NCI-H146 (cell line): ENCODE measurements at places on chromosomes 2 and 18.

- no peak for DNase-seq
Observed at GRCh38 chr2:150876251-150876950, 385.3 kb downstream of the RBM43 start.

DNA sequence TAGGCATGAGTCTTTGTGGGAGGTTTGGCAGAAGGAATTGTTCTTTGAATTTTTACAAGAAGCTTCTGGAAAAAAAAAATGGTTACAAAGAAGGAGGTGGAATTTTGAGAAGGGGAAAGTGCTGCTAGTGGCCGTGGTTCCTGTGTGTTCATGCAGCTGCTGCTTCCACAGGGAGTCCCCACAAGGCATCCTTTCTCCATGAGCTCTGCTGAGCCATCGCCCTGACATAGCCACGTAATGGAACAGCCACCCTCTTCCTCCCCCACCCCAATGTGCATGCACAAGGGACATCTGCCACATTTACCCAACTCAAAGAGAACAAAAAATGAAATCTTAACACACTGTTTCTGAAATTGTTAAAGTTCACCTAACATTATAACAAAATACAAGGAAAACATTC lies 529.7 kb downstream of the SATB2 start:
- no peak for DNase-seq

GRCh38 chr2:138012968-138013367 lies 48.7 kb downstream of the HNMT start:
- DNase-seq, result no peak

GRCh38 chr2:152580714-152581113 lies 136.5 kb downstream of the PRPF40A start:
- DNase-seq, result no peak

DNA sequence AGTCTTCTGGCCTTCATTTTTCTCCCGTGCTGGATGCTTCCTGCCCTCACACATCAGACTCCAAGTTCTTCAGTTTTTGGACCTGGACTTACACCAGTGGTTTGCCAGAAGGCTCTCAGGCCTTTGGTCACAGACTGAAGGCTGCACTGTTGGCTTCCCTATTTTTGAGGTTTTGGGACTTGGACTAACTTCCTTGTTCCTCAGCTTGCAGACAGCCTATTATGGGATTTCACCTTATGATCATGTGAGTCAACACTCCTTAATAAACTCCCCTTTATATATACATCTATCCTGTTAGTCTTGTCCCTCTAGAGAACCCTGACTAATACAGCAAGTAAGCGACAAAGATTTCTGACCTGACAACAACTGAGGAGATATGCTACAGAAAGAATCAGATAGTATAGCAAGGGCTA lies 7.2 kb downstream of the CDC42EP3 start:
- DNase-seq, result no peak

DNA sequence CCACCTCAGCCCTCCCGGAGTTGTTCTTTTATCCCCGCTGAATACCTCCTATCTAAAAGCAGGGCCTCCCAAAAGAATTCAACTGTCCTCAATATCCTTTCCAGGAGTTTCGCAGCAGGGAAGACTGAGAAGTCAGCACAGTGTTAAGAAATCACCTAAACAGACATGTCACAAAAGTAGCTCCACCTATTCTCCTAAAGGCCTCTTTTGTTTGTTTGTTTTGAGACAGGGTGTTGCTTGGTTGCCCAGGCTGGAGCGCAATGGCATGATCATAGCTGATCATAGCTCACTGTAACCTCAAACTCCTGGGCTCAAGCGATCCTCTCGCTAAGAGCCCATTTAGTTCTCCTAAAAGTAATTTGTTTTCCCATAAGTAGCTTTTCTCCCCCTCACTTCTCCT lies 53.8 kb downstream of the TEX44 start:
- no peak for DNase-seq

DNA sequence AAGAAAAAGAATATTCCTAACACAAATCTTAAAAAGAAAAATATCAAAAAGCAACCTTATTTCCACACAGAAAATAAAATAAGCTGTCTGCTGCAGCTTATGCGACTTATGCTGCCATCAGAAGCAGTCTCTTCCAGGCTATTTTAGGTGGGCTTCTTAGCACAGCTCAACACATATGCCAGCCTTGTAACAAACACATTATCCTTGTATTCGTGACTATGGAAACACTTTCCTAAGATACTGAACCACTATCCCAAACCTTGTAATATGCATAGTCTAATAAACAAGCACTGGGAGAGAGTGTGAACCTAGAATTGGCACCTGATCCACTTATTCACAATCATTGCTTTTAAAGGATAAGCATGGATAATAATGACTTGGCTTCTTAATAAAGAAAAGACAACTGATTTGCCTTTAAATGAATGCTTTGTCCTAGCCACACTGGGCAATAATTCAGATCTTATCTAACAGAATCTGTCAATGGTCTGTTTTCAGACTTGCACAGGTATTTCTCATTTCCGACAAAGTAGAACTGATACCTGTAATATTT lies 40.0 kb upstream of the RNU4ATAC start:
- no peak for DNase-seq

DNA sequence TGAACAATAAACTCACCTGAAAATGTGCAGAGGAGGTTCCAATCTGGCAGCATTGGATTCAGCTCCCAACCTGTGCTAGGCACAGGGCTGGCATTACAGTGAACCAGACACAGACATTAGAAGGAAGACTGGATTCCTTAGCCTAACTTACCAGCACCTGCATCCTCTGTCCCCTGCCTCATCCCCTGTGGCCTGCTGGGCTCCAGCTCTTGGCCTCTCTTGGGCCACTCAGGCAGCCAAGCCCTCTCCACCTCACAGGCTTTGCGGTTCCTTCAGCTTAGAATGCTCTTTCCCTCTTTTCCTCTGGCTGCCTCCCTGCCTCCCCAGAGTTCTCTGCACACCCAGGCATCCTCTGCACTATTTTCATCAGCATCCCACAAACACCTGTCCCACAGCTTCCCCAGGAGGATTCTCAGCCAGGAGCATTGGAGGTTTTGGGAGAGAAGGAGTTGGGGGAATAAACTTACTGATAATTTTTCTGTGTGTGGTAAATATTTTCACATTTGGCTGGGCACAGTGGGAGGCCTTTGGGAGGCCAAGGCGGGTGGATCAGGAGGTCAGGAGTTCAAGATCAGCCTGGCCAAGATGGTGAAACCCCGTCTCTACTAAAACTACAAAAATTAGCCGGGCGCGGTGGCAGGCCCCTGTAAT lies 132.0 kb downstream of the INHBB start:
- no peak for DNase-seq

DNA sequence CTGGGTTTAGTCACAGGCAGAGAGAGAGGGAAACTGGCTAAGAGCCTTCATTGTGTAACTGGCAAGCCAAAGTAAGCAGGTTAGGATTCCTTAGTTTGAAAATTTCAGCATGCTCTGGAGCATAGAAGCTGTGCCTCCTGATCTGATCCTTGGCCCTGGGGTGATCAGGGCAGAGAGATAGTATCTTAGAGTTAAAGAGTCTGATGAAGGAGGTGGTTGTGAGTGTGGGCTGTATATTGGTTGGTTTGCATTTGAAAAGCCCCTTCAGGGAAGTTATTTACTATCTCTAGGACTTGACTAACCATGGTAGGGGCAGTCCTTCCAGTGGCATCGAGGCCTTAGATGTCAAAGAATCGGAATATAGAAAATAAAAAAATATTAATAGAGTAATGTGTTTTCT lies 230.1 kb downstream of the CD226 start:
- no peak for DNase-seq

GRCh38 chr2:11559066-11559785 lies 25.4 kb downstream of the GREB1 start:
- no peak for DNase-seq

GRCh38 chr2:204695506-204695905 lies 150.2 kb downstream of the PARD3B start:
- no peak for DNase-seq

DNA sequence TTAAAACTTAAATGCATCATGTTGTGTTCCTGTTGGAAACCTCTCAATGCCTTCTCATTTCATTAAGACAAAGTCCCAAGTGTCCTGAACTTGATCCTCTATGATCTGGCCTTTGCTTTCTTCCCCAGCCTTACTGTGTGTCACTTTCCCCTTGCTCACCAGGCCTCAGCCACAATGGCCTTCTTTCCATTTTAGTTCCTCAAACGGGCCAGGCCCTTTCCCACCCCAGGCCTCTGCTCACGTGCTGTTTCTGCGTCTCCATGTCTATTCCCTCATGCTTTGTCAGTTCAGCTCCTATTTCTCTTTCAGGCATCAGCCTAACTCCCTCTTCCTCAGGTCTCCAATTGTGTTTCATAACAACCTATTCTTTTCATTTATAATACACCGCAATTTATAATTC lies 19.5 kb downstream of the CXCR4 start:
- no peak for DNase-seq

GRCh38 chr2:172829229-172829628 lies 93.6 kb downstream of the RAPGEF4 start:
- no peak for DNase-seq

- no peak for DNase-seq
Observed at GRCh38 chr2:169229590-169229989, 132.7 kb downstream of the LRP2 start.

- no peak for DNase-seq
Observed at GRCh38 chr2:64462940-64463700, 9.2 kb downstream of the LGALSL start.
